ENCODE measurements at places on chromosomes 16 and 17.

DNA sequence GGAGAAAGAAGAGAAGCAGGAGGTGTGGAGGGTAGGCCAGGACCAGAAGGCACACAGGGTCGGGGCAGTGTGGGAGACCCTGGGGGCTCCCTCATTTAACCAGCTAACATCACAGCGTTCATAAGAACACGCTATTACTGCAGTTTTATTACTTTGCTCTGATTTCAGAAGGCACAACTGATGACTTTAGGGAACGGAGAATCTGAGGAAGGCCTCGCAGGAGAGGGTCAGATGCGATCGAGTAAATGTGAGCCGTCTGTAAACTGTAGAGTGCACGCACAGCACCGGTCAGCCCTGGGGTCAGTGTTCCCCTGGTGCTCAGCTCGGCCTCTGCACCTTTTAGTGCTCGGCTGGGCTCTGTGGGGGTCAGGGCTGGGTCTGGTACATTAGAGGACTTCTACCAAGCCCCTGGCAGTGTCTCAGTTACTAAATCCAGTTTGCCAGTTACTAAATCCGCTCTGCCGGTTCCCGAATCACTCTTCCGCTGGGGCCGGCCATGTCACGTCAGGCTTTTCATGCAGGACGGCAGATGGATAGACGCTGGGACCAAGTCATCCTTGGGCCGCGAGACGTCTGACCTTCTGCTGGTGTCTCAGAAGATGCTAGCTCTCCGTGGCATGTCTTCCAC, 325.9 kb downstream of the SEC14L1 start:
- no peak for DNase-seq

GRCh38 chr17:50379351-50380132, 6.5 kb downstream of the EME1 start:
- no peak for DNase-seq

GRCh38 chr17:62627219-62627903, at the start of gene MRC2:
MRC2 (plus strand) TSS chr17:62627670; CDS start chr17:62627803, 133 bp downstream.
- DNase-seq, result peak; percentile 20

- peak; percentile 14 for DNase-seq
Measured at GRCh38 chr16:12458591-12459358, 344.9 kb downstream of the CPPED1 start.

DNA sequence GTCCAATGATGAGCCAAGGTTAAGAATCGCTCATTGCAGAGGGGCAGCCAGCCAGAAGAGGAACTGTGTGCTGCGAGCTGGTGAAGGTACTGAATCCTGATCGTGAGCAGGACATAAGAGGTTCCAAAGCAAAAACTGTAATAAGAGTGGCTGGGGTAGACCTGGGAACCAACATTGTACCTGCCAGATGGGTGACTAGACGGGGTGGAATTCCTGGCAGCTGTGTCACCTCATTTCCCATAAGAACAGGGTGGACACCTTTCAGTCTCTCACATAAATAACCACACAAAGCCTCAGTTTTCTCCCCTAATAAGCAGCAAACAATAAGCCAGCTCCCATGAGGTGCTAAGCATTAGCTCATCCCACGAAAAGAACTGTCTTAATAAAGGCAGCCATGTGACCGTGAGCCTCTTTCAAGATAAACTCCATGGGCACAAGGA, 290.3 kb downstream of the SOX9 start:
- no peak for DNase-seq

- DNase-seq, result no peak
Measured at GRCh38 chr16:77917971-77918370, 104.4 kb upstream of the CLEC3A start.

DNA sequence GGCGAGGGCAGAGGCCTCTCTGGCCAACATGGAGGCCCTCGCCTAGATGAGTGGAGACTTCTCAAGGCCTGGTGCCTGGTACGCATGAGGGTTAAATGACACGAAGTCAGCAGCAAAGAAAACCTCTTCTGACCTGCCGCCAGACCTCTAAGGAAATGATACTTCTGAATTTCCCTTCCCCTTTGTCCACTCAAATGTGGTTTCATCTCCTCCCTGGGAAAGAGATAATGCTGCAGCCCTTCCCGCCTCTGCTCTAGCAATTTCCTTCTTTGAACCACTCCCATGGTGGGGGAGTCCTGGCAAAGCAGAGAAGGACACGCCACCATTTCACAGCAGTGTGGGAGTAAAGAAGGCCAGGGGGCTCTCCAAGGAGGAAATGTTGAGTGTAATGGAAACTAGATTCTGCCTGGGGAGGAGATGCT, 65.7 kb upstream of the BCAR1 start:
- DNase-seq, result no peak

DNA sequence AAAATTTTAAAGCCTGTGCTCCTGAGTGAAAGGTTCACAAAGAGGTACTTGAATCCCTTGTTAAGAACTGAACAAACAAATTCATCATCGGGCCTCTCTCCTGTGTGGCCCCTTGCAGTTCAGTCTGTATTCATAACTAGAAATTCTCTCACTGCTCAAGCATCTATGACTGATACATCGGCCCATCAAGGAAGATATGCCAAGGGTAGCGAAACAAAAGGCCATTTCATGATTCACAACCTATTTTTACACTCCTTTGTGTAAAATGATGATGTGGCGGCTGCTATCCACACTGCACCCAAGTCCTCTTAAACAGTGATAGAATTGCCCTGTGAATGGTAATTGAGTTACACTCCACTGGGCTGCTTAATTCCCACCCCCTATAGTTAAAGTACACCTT, 204.6 kb downstream of the STX8 start:
- no peak for DNase-seq

GRCh38 chr17:75260641-75261335, 618 bp downstream of the GGA3 start:
- DNase-seq, result peak; percentile 45

- no peak for DNase-seq
Measured at GRCh38 chr17:65290056-65290455, 152.9 kb downstream of the RGS9 start.

DNA sequence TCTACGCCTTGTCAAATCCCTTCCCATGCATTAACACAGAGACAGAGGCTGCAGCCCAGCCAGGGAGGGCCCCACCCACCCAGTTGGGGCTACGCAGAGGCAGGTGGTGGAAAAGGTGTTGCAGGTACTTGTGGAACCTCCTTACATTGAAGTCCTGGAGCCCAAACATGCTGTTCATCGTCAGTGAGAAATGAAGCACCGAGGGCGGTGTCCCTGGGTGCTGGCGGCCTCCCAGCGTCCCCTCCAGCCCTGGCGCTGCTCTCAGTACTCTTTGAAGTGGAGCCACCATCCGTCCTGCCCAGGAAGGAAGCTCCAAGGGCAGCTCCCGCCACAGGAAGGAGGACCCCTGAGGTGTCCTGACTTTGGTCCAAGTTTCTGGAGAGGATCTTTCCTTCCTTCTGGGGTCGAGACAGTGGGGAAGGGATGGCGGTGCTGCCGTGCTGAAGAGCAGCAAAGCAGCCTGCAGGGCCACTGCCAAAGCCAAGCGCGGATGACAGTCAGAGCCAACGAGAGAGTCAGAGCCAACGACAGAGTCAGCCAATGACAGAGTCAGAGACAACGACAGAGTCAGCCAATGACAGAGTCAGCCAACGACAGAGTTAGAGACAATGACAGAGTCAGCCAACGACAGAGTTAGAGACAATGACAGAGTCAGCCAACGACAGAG, 23.4 kb downstream of the LMF1 start:
- no peak for DNase-seq

DNA sequence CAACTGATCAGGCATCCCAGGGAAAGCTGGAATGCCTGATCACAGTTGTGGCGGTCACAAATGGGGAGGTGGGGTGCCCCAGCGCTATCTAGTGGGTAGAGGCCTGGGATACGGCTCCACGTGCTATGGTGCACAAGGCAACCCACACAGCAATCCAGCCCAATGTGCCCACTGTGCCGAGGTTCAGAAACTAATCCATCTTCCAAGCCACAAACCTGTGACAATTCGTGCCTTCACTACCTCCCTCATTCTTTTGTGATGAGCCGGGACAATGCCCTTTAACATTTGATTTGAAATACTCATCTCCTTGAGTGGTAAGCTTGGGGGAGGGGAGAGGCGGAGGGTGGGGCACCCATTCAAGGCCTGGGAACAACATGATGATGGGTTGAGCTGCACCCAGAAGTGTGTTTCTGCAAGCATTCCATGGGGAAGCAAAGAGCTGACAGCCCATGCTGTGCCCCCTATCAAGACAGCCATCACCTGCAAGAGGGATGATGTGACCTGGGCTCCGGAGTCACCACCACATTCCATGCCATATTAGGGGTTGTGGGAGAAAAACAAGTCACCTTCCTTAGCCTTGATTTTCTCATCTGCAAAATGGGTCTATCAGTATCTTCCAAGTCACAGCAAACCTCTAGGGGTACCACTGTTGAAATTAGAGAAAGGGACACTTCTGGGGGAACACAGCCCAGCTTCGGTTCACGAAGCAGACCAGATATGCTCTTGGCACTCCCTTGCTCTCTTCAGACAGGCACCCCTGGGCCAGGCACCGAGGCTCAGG, 3.7 kb downstream of the ELOB start:
- DNase-seq, result no peak

- no peak for DNase-seq
Measured at GRCh38 chr16:3618769-3619141, 7.3 kb upstream of the SLX4 start.

- no peak for DNase-seq
Measured at GRCh38 chr17:49830605-49831004, 17.3 kb downstream of the TAC4 start.

GRCh38 chr17:42422958-42423712, at the start of gene CAVIN1:
CAVIN1 (minus strand) TSS chr17:42423256; CDS start chr17:42423097, 159 bp downstream.
- peak; percentile 38 for DNase-seq

- no peak for DNase-seq
Measured at GRCh38 chr16:10612649-10613179, 32.3 kb upstream of the EMP2 start.

DNA sequence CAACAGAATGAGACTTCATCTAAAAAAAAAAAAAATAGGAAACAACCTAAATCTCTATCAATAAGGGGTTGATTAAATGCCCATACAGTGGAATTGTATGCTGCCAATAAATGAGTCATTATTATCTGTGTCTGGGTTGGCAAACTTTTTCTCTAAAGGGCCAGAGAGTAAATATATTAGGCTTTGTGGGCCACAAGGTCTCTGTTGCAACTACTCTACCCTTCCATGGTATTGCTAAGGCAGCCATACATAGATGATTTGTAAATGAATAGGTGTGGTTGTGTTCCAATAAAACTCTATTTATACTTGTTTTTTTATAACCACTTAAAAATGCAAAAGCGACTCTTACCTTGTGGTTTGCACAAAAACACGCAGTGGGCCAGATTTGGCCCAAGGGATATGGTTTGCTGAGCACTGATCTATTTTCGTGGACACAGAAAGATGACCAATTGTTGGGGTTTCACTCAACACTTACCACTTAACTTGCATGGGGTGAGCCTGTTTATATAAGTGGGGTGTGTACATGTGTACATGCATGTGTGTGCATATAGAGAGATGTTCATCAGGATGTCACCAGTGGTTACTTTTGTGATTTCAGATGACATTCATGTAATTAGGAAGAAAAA, 12.4 kb upstream of the IL4R start:
- no peak for DNase-seq

- DNase-seq, result peak; percentile 10
Measured at GRCh38 chr16:53913099-53913870, 209.3 kb downstream of the FTO start.

GRCh38 chr16:70255574-70255973, 3.8 kb upstream of the EXOSC6 start:
- DNase-seq, result no peak

DNA sequence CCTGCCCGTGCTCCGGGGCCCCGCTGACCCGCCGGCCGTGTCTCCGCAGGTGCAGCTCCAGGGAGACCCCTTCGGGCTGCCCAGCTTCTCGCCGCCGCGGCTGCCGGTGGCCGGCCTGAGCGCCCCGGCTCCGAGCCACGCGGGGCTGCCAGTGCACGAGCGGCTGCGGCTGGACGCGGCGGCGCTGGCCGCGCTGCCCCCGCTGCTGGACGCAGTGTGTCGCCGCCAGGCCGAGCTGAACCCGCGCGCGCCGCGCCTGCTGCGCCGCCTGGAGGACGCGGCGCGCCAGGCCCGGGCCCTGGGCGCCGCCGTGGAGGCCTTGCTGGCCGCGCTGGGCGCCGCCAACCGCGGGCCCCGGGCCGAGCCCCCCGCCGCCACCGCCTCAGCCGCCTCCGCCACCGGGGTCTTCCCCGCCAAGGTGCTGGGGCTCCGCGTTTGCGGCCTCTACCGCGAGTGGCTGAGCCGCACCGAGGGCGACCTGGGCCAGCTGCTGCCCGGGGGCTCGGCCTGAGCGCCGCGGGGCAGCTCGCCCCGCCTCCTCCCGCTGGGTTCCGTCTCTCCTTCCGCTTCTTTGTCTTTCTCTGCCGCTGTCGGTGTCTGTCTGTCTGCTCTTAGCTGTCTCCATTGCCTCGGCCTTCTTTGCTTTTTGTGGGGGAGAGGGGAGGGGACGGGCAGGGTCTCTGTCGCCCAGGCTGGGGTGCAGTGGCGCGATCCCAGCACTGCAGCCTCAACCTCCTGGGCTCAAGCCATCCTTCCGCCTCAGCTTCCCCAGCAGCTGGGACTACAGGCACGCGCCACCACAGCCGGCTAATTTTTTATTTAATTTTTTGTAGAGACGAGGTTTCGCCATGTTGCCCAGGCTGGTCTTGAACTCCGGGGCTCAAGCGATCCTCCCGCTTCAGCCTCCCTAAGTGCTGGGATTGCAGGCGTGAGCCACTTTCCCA, 5.9 kb downstream of the CTF1 start:
- DNase-seq, result peak; percentile 72

- DNase-seq, result no peak
Measured at GRCh38 chr17:9979463-9979995, 74.5 kb upstream of the RCVRN start.

DNA sequence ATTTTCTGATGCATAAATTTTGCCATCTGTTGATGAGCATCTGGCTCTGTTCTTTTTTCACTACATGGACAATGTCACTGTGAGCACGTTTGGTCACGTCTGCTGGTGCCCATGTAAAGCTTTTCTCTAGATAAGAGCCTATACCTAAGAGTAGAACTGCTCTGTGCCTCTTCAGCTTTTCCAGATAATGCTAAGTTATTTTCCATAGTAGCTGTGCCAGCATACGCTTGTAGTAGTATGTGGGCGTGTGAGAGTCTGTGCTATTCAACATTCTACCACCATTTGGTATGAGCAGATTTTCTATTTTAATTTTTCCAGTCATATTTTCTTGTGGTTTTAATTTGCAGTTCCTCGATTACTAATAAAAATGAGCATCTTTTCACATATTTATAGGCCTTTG, 33.2 kb downstream of the VPS35L start:
- DNase-seq, result no peak

GRCh38 chr17:17900615-17901520, 64.1 kb upstream of the SREBF1 start:
- no peak for DNase-seq

DNA sequence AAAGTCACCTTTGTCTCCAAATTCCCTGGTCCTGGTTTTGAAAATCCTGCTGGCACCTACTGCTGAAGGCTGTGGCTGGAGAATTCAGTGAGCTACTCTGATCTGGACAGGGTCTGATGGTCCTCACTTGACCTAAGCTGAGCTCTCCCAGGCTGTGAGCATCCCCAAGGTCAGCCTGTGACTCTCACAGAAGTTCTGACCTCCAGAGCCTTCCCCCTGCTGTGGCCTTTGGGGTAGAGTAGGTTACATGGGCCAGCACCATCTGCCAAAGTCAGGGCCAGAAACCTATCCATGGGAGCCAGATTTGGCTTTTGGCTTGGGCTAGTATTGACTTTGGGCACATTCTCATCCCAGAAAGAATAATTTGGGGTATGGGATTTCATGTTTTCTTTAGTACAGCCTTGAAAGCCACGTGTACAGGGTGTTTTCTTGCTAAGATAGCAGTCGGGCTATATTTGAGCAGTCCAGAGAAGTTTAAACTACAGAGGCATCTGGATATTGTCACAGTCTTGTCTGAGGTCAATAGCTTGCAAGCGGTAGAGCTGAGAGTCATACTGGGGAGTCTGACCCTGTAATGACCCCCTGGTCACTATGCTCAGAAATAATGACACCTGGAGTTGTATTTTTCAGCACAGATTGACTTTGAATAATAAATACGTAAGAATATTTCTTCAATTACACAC, 6.2 kb upstream of the AGRP start:
- no peak for DNase-seq

Data from T-helper 2 cell treated with Interferon-gamma antibody and Interleukin-4, amounts not matched to agents 5 μg/mL and 100 μg/mL, for 36 hours (primary cell).